Activated CD8-positive, alpha-beta T cell treated with anti-CD3 and anti-CD28 coated beads for 36 hours (primary cell): ENCODE measurements at places on chromosomes 13 and 19. TPM values are rescaled to one million over a fixed set of nuclear protein-coding genes. Genes with fewer than 3 reads are reported as not detected.
A peak's percentile ranks its signal among the peaks of the same experiment; 100 is the strongest.

- DNase-seq: no peak
These were observed 2030.7 kb upstream of the PCDH20 start for GRCh38 chr13:63446329-63446728.

The MIR17HG gene
- 21.3 TPM for total RNA-seq

The CD33 gene
- total RNA-seq: not detected

DNA sequence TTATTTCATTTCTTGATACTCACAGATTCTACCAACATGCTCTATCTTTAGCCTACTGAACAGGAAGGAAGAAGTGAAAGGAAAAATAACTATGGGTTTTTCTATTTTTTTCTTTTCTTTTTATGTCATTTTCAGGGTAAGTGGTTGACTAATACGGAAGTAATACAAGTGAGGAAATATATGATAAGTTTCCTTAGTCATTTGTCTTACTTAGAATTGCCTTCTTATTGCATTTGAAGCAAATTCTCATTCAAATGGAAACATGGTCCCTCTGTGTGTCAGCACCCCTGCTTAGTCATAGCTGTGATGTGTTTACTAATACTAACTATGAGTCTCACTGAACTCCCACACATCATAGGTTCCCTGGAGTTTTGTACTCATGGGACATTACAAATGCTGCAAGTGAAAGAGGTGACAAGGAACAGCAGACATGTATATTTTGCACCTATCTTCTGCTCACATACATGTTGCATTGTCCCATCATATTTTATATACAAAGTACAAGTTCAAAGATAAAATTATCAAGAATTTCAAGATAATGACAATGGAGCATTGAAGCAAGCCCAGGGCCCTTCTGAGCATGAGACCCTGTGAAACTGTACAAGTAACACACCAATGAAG, 60.1 kb downstream of the DCT start:
- DNase-seq: peak; percentile 76

- DNase-seq: no peak
These were observed 95.0 kb downstream of the ZNF737 start for GRCh38 chr19:20470345-20471135.

DNA sequence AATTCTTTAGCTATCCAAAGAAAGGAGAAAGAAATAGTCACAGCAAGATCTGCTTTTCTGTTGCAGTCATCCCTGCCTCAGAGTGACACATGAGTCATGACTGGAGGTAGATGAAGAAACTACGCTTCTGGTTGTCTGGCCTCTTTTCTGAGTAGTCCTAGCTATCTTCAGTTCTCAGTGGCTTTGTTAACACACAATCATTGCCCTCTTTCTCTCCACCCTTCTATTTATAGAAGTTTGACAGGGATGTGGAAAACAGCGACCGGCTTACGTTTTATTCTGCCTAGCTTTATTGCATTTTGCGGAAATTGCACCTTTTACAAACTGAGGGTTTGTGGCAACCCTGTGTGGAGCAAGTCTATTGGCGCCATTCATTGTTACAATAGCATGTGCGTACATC, 26.7 kb downstream of the SPATA13 start:
- peak; percentile 48 for DNase-seq

The ETHE1 gene
- 57.1 TPM for total RNA-seq

DNA sequence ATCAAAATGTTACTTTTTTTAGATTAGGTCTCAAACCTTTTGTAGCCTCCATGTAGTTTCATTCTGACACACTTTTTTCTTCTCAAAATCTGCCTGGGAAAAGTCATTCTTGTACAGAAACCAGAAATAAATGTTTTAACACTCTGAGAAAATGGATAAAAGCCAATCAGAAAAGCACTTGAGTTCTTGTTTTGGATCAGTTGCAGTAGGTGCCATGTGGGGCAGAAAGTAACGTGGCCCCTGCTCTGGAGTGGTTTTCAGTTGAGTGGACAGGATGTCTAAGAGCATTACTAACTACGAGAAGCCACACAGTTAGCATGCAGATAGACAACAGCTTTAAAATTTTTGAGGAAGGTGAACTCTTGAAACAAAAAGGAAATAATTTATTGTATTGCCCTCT, 19.1 kb downstream of the GPR183 start:
- peak; percentile 88 for DNase-seq

The NTF4 gene
- not detected for total RNA-seq

The DBP gene
- total RNA-seq: 13.1 TPM

GRCh38 chr19:48497728-48498594, 13.7 kb downstream of the LMTK3 start:
- no peak for DNase-seq
